ENCODE measurements at places on chromosomes 5 and 9. TPM values are rescaled to one million over a fixed set of nuclear protein-coding genes. Genes with fewer than 3 reads are reported as not detected.

- no peak for DNase-seq
These were observed 47.3 kb downstream of the WNK2 start for GRCh38 chr9:93231121-93231694.

GRCh38 chr5:89534331-89534730 is 651.3 kb upstream of the MEF2C start:
- no peak for DNase-seq

DNA sequence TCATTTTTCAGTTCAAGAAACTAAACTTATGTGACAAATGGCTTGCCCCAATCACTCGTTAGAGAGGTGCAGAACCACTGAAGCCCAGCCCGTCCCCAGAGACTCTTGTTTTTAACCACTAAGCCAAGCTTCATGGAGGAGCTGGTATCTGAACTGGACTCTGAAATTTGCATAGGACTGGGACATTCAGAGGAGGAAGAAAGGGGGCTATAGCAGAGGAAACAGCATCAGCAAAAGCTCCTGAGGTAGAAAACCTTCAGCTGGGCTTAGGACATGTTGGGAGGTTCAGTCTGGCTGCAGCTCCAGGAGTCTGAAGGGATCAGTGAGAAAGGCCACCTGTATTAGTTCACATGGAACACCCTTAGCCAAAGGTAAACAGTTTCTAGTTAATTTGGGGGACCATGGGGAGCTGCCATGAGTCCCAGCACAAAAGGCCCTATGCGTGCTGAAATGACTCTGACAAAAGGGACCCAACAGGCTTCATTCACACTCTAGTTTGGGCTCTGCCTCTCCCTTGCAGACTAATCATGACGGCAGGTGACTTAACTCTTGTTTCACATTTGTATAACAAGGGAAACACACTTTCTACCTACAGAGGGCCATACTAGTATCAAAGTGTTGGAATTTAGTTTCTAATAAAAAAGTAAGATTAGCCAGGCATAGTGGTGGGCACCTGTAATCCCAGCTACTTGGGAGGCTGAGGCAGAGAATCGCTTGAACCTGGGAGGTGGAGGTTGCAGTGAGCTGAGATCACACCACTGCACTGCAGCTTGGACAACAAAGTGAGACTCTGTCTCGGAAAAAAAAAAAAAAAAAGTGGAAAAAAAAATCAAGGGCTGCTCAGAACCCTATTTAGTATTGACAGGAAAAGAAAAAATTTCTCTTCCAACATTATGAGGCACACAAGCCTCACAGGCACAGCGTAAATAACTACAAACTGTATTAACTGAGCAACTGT is 10.2 kb downstream of the FBXO10 start:
- DNase-seq, result no peak

The GGTA1 gene
- 7.2 TPM for polyA plus RNA-seq

DNA sequence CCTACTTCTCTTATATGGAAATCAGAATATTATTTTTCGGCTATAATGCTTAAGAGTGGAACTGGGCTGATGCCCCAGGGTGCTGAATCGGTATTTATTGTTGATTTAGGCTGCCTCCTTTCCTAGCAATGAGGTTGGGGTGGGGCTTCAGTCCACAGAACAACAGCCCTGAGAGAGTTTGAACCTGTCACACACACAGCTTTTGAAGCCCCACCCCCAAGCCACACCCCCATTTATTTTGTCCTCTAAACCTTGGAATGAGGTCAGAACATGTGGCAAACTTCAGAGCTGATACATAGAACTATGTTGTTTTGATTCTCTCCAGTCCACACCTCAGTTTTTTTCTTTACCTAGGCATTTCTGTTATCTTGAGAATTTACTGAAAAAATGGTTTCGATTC is 51.7 kb upstream of the CAMK4 start:
- no peak for DNase-seq

- no peak for DNase-seq
These were observed 16.5 kb upstream of the GOLM1 start for GRCh38 chr9:86115886-86116285.

The CENPK gene
- polyA plus RNA-seq, result 26.1 TPM

DNA sequence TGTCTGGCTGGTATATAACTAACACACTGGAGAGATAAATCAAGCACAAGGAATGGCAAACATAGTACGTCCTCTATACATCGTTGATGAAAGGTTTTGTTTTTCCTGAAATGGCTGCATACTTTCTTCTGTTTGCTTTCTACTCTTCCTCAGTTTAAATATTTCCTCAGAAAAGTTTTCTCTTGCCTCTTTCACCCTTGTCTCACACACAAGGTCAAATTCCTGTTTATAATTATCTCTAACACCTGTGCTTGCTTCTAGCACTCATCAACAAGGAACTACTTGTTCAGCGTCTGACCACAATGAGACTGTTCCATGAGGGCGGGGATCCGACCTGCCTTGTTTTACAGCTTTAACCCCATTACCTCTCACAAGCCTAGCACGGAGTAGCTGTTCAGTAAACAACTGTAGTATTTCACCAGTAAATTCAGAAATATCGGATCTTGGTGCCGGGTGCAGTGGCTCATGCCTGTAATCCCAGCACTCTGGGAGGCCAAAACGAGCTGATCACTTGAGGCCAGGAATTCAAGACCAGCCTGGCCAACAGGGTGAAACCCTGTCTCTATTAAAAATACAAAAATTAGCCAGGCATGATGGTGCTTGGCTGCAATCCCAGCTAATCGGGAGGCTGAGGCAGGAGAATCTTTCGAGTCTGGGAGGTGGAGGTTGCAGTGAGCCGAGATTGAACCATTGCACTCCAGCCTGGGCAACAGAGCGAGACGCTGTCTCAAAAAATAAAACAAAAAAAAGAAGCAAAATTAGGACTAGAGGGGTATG is 37.0 kb downstream of the NR6A1 start:
- no peak for DNase-seq

The CMYA5 gene
- polyA plus RNA-seq, result 20.3 TPM

DNA sequence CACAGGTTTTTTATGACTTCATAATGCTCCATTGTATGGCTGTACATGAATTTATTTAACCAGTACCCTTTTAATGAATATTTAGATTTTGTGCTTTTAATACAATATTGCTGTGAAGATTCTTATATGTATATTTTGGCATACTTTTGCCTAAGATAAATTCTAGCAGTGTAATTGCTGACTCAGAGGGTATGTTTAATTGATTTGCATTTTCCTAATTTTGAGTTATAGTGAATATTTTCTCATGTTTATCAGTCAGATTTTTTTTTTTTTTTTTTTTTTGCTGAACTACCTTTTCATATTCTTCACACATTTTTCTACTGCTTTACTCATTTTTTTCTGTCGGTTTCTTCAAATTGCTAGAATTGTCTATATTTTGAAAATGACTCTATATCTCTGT is 222.6 kb downstream of the VPS13A start:
- no peak for DNase-seq

DNA sequence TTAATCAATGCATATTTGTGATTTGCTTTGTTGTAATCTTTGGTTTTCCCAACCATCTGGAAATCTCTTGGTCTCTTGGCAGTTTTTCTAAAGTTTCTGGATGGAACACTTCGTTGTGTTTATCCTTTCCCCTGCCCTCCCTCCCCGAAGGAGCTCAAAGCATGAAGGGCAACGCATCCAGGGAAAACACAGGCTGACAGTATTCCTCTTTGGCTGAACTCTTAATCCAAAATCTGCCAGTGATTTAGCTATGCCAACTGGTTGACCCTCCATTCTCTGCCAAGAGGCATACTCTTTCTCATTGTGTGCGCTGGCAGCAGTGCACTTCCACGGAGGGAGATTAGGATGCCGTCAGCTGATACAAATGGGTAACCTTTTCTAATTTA is 20.5 kb downstream of the ZBTB34 start:
- DNase-seq, result no peak

DNA sequence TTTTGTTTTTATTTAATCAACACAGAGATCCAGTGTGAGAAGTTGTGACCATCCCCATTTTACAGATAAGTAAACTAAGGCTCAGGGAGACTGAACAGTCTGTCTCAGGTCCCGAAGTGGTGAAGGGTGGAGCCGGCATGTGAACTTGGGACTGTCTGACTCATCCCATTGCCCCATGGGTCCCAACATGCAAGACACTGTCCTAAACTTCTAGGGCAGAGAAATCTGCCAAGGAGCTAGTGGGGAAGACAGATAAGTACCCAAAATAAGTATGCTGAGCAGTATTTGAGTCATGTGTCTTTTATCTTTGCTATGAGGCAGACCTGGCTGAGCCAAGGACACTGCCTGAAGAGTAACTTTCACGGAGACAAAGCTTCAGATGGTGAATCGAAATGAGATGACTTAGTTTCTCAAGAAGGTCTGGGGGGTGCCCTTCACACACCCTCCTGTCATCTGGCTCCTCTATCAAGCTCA is 64.3 kb upstream of the SLC25A51 start:
- no peak for DNase-seq

DNA sequence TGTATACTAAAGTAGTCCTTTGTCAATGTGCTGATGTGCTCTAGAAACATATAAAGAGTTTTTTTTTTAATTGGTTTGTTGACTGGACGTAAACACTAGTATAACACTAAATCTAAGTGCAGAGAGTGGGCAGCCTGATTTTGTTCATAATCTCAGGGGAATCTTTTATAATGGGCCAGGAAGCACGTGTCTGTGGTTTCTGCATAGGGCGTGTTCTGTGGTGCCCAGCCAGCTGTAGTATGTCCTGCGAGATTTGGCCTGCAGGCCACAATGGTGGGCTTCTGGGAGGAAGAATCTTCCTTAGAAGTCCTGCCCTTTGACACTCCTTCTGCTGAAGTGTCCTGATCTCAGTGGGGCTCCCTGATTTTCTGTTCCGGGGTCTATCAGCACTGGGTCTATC is 49.0 kb upstream of the DHFR start:
- no peak for DNase-seq

- no peak for DNase-seq
These were observed 89.4 kb downstream of the ANGPTL2 start for GRCh38 chr9:127033061-127033460.

DNA sequence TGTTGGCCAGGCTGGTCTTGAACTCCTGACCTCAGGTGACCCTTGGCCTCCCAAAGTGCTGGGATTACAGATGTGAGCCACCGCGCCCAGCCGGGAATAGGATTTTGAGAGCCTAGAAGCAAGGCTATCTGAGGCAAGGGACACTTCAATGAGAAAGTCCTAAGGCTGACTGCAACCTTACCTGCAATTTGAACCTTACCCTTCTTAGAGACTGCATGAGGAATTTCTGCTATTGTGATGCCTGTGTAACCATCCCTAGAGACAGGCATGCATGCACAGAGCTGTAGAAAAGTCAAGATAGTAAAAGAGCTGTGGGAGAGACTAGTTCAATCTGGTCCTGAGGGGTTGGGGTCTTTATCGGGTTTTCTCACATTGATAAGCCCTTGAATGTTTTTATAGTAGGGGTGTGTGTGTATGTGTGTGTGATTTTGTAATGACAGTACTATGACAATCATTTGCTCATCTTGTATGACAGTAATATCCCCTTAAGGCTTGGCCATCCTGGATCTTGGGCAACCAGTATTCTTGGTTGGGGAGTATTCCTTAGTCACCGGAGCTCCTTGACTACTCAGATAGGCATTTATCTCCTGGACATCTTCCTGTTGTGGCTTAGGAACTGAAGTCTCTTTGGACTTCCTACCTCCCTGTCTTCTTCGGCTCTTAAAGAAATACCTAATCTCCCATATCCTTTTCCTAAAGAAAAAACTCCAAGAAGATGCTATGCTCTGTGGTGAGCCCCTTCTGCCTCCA is 11.2 kb downstream of the DNAJB5 start:
- no peak for DNase-seq

DNA sequence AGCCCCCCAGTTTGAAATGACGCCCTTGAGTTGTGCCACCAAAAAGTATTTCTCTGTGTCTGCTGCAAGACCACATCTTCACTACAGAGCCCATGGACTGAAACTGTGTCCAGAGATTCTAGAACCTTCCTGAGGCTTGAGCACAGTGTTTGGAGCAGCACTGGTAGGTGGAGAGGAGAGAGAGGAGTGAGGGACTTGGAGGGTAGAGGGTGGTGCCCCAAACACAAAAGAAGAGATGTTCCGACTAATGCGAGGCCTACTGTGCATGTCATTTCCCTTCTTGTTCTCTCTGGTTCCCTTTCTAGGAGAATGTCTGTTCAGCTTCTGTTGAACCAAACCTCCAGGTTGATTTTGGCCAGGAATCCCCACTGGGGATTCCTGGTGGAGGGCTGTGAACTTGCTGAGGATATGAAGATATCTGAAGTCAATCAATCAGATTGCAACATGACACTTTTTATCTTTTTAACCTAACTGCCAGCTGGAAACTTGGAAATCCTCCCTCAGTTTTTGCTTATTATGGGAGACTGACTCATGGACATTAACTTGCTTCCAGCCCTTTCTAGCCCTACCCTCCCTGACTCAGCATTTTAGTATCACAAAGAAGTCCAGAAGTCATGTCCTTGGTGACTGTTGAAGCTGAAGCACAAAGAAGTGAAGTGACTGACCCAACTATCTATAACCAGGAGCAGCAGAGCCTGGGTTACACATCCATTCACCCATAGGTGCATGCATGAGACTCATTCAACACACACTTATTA is 154.5 kb downstream of the NR3C1 start:
- DNase-seq, result no peak

The MPDZ gene
- 56.2 TPM for polyA plus RNA-seq

The PCDHGB5 gene
- polyA plus RNA-seq, result 10.6 TPM
